ENCODE measurements at places on chromosomes 5 and 9. TPM values are rescaled to one million over a fixed set of nuclear protein-coding genes. Genes with fewer than 3 reads are reported as not detected.

- no peak for DNase-seq
Measured at GRCh38 chr5:95812074-95812471, 10.5 kb downstream of the GLRX start.

TRPM6 gene
- 0.76 TPM for total RNA-seq

DNA sequence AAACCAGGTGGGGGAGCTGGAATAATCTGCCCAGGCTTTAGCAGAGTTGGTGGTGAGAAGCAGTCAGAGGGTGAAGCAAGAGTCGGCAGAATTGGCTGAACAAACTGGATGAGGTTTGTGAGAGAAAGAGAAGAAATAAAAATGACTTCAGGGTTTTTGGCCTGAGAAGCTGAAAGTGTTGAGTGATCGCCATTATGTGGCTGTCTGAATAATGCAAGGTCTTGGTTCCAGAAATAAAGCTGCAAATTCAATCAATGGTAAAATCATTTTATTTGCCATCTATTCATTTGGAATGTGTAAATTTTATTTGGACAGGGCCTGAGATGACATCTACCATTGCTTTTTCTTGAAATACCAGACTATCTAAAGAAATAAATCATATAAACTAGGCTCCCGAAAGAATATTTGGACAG is 50.4 kb upstream of the DAB2 start:
- peak; percentile 22 for DNase-seq

- no peak for DNase-seq
Measured at GRCh38 chr9:111330124-111330523, at the start of gene OR2K2. Gene OR2K2 (minus strand): TSS chr9:111330224. CDS start chr9:111328433, 1,791 bp downstream.

- DNase-seq = no peak
Measured at GRCh38 chr5:132708645-132709044, 28.7 kb downstream of the KIF3A start.

GRCh38 chr5:35799181-35799580 is 57.5 kb upstream of the IL7R start:
- DNase-seq = no peak

- no peak for DNase-seq
Measured at GRCh38 chr5:170619869-170620268, 116.0 kb downstream of the KCNIP1 start.

- DNase-seq = no peak
Measured at GRCh38 chr9:112028242-112029221, 131.9 kb downstream of the UGCG start.

DNA sequence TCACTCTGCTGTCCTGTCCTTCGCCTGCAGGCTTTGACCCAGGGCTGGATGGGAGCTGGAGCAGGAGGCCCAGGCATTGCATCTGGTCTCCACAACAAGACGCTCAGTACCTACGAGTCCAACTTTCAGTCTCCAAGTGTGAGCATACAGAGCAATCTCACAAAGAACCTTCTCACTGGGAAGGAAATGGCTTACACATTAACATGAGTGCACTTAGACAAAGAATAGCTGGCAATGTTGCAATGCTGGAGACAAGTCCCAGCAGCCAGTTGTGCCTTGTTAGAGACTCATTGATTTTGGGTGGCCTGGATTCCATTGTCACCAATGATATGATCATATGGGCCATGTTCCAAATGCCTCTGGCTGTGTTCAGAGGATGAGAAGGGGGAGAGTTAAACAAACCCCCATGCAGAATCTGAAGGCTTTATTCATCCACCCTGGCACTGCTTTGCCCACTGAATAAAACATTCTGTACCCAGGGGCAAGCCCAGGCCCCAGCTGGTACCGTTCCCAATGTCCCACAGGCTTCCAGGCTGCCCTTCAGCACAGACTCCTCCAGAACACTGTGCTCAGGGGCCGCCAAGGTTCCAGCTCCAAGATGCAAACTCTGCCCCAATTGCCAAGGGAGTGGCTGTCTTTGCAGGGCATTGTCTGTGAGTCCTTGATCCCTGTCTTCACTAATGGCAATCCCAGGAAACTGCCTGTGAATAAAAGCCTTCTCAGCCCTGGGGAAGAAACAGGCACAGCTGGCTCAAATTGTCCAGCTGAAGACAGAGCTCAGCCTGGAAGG is 185.5 kb downstream of the HSD17B3 start:
- no peak for DNase-seq

GRCh38 chr5:124527220-124527991 is 219.0 kb downstream of the ZNF608 start:
- DNase-seq = no peak

- DNase-seq = no peak
Measured at GRCh38 chr9:72997387-72997995, 44.6 kb upstream of the ALDH1A1 start.
